SK-N-MC (cell line): ENCODE measurements at places on chromosomes 7 and 10.

DNA sequence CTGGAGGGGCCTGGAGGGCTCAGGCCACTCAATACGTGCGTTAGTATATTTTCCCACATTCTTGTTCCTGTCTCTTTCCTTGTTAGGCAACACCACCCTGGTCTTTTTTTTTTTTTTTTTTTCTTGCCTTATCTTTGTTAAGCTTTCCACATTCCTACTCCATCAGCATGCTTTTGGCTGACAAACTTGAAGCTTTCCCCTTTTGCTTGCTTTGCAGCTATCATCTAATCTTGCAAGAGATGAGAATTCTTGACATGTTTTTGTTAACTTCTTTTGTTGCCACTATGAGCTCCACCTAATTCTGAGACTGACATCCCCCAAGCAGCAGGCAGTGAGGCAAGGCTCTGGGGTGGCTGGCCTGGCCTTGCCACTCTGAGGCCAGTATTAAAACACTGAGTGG, 52.5 kb upstream of the NRP1 start:
- DNase-seq: no peak

DNA sequence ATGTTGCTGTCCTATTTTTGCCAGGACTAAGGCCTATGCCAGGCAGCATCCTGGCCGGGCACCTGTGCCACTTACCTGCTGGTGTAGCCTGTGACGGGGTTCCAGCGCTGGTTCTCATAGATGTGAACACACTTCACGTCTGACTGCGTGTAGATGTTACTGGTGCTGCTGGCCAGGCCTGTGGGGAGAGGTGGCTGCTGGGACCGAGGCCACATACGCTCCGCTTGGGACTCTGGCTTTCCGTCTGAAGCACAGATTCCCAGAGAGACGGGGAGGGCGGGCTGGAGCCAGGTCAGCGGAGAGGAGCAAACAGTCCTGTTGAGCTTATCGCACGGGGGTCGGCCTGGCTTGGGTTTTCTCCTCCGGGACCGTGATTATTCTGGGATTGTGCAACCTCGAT, 16.7 kb downstream of the BHLHA15 start:
- no peak for DNase-seq

DNA sequence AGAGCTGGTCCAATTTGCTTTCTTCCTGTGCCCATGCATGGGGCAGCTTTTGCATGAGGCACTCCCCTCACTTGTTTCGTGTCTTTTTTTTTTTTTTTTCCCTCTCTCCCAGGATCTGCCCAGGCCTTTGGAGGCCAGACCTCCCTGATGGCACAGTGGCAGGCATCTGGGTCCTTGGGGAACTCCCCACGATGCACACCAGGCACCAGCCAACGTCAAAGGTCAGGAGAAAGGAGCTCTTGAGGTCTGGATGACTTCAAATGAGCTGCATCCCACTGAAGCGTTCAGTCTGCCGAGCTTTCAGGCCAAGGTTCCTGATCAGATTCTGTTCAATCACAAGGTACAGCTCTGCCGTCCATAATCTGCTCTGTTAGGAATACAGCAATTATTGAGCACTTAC, 97.2 kb upstream of the CARD11 start:
- DNase-seq: no peak

- DNase-seq: no peak
Observed at GRCh38 chr7:128151635-128152034, 89.4 kb upstream of the LEP start.

GRCh38 chr10:63812501-63812900, 291.3 kb downstream of the REEP3 start:
- no peak for DNase-seq

GRCh38 chr10:131553581-131553980, 242.1 kb upstream of the TCERG1L start:
- DNase-seq: no peak

DNA sequence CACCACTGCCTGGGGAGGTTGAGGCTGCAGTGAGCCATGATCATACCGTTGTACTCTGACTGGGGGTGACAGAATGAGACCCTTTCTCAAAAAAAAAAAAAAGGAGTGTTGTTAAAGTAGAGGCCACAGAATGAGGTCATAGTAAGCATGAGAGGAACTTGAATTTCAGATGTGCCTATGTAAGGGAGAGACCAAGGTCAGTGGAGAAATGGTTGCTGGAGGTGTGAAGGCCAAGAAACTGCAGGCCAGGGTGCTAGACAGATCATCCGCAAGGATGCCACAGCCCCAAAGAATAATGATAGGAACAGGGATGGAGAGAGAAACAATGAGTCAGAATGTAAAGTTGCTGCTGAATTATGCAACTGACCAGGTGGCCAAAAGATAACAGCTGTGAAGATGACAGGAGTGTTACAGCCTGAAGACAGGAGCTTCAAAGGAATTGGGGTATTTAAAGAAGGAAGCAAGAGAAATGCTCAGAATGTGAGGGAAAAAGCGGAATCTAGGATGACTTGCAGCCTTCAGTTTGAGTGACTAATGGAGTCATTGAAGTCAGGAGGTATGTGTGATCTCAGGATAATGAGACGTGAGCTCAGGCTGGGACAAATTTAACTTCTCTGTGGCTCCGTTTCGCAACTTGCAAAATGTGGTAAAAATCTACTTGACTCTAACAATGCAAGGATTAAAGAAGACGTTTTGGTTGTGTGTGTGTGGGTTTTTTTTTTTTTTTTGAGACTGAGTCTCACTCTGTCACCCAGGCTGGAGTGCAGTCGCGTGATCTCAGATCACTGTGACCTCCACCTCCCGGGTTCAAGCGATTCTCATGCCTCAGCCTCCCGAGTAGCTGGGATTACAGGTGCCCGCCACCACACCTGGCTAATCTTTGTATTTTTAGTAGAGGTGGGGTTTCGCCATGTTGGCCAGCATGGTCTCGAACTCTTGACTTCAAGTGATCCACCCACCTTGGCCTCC, 22.2 kb downstream of the TYW1B start:
- DNase-seq: no peak

DNA sequence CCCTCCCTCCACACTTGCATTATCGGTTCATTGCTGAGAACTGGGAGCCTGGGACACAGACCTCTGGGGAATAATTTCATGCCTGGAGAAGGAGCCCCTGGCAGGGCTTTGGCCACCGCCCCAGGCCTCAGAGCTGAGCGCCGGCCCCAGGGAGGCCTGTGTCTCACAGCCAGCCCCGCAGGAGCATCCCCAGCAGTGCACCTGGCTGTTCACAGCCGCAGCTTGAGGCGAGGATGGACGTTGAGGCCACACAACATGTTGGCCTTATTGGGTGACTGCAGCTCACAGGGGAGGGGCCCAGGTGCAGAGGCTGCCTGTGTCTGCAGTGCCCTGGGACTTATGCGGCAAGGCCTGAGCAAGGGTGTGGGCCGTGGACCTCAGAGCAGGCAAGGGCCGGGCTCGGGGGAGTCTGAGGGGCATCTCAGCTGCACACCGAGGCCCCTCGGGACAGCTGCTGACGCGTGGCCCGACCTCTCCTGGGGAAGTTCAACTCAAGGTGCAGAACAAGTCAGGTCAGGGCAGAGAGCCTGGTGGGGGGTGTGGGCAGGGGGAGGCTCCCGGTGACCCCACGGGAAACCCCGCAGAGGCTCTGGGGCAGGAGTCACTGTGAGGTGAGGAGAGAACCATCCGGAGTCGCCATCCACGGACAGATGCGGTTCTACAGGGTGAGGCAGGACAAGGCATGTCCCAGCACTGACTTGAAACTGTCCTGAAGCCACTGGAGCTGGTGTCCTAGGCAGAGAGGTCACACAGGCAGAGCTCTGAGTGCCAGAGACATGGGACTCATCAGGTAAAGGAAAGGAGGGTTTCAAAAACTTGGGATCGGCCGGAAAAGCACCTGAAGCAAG, 13.1 kb upstream of the UBE3C start:
- DNase-seq: no peak

GRCh38 chr7:77587272-77587671, 50.2 kb downstream of the PTPN12 start:
- no peak for DNase-seq

GRCh38 chr7:159004411-159004810, 140.3 kb downstream of the VIPR2 start:
- DNase-seq: no peak

DNA sequence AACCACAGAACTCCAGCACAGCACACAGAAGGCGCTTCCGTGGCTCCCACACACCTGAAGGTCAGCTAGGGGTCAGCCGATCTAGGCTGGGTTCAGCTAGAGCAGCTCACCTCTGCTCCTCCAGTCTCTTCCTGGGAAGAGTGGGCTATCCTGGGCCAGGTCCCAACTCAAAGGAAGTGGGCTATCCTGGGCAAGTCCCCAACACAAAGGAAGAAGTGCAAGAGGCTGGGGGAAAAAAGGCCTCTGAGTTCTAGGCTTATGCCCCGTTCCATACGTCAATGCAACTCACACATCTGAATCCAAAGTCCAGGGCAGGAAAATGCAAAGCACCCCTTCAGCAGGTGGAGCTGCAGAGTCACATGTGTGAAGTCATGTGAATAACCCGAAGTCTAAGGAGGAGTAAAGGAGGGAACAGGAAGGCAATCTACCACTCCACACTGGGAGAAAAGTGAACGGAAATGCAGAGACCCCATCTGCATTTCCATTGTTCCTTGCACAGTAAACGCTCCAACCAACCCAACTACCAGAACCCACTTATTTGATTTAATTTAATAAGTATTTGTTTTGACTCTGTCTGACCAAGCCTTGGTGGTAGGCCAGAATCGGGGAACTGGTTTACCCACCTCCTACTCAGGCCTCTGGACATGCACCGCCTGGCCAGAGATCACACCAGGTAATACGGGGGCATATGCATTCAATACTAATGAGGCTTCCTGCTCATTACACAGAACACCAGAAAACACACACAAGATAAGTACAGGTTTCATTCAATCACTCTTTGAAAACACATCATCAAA, 95.5 kb upstream of the RNF32 start:
- DNase-seq: no peak

DNA sequence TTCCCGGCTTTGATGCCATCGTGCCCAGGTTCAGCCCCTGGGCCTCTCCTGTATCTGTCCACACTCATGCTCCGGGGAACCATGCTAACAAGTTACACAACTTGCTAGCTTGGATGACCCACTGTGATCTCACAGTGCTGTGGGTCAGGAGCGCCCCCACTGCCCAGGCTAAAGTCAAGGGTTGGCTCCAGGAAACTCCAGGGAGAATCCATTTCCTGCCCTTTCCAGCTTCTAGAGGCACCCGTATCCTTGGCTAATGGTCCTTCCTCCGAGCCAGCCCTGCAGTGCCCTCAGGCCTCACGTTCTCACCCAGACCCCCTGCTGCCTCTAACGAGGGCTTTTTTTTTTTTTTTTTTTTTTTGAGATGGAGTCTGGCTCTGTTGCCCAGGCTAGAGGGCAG, 19.5 kb downstream of the AMZ1 start:
- DNase-seq: no peak

GRCh38 chr10:35192645-35193249, 66.1 kb downstream of the CREM start:
- DNase-seq: no peak

GRCh38 chr10:86257683-86258082, 108.9 kb downstream of the GRID1 start:
- DNase-seq: no peak

GRCh38 chr7:108135446-108136190, 5.5 kb upstream of the LAMB4 start:
- DNase-seq: no peak

DNA sequence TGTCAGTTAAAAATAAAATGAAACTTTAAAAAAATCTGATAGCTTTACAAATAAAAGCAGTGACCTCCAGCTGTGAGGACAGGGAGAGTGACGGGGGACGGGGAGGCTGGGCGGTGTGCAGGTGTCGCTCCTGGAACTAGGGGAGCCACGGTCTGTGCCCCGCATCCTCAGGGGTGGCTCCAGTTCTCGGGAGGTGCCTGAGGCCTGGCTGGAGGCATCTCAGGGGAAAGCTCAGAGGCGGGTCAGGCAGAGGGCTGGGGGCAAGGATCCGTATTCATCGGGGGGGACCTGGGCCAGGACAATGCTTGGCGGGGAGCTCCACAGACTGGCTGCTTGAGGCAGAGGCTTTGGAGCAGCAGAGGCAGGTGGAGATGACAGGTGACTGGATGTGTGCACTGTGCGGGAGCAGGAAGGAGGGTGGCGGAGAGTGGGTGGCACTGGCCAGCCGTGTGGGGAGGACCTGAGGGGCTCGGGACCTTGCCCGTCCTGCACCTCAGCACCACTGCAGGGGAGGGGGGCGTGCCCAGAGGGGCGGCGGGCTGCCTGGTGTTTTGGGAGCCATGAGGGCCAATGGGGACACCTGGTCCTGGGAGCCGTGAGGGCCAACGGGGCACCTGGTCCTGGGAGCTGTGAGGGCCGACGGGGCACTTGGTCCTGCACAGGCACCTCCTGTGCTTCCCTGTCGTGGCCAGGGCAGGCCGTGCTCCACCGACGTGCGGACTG, 13.2 kb downstream of the PWWP2B start:
- no peak for DNase-seq

DNA sequence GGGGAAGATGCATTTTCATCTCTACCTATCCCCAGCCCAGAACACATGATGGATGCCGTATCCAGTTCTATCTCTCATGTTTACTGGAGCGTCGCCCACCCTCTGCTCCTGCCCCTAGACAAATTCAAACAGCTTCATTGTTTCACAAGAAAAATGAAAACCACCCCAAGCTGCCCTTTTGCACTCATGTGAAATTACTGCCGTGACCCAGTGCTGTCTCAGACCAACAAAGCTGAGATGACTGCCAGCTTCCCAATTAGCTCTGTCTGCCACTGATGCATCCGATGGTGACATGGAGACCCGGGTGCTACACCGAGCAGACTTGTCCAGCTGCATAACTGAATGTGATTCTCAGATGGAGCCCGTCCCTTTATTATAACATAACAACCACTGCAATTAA, 67.7 kb downstream of the FOXI2 start:
- no peak for DNase-seq

DNA sequence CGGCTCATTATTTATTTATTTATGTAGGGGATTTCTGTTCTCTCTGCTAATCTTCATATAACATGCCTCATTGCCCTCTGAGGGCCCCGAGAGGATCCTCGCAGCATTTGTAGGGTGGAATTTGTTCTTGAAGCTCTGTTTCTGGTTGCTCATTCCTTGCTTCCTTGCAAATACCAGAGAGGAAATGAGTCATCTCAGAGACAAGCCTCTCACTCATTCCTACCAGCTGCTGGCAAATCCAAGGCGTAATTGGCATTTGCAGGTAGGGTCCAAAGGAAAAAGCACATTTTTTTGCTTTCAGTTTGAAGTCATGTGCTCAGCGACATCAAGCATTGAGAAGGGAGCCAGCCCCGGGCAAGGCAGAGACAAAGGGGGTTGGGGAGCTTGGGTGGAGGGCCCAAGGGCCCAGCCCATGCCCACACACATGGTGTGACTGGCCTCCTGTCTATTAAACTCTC, 501.6 kb downstream of the GALNT17 start:
- peak; percentile 92 for DNase-seq

GRCh38 chr10:78802866-78803265, 265.9 kb upstream of the ZMIZ1 start:
- no peak for DNase-seq
